ENCODE measurements at places on chromosomes 5 and 9.
A peak's percentile ranks its signal among the peaks of the same experiment; 100 is the strongest.

- no peak for DNase-seq
These were observed 588.6 kb upstream of the GRAMD2B start for GRCh38 chr5:125834438-125835115.

GRCh38 chr9:90915693-90916092, 114.1 kb downstream of the SYK start:
- no peak for DNase-seq

GRCh38 chr5:50575740-50576139, 90.7 kb upstream of the PARP8 start:
- DNase-seq, result no peak

DNA sequence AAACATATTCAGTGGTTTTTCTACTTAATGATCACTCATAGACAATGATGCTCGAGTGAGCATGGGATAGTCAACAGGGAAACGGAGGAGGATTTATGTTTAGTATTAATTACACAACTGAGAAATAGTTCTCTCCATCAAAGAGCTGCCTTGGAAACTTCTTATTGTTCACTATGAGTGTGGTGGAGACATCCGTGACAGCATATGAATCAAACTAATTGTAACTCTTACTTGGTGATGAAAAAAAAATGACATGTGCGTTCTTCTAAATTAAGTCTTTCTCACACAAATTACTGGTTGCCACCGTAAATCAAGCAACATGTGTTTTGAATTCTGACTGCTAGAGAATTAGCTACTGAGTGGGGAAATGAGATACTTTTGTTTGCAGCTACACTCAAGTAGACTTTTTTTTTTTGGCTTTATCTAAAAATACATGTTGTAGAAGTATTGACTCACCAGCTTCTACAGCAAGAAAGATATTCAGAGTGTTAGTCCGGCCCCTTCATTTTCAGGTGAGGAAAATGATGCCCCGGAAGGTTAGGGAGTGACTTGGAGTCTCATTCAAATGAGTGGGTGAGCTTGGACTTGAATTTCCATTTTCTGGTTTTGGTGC, 179.4 kb downstream of the CFAP90 start:
- no peak for DNase-seq

DNA sequence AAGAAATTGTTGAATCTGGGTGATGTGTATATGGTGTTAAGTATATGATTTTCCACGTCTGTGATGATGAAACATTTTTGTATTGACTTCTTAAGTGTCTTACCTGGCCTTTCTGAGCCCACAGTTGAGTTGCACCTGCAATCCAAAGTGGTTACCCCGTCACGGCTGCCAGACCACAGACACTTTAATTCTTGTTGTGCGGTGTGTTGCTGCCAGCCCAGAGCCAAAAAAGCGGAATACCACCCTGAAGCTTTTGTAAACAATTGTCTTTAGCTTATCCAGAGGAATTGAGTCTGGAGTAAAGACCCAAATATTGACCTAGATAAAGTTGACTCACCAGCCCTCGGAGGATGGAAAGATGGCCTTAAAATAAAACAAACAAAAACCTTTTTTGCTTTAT, 35.1 kb downstream of the MTAP start:
- DNase-seq, result no peak

DNA sequence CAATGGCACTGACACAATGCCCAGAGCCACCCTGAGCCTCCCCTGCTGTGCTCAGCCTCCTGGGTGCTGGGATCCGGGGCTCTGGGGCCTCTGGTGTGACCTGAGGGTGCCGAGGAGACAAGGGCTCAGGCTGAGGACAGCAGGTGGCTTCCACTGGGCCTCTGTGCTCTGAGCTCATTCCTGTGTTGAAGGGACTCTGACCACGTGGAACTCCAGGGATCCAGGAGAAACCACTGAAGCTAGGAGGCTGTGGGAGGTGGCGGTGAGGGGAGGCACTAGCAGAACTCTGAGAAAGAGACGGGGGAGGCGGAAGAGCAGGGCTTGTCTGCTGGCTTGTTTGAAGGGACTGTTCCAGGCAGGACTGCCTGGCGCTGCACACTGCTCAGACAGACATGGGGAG, 318.7 kb upstream of the IRX1 start:
- DNase-seq, result no peak

GRCh38 chr5:3634061-3634460, 38.4 kb downstream of the IRX1 start:
- DNase-seq, result no peak

DNA sequence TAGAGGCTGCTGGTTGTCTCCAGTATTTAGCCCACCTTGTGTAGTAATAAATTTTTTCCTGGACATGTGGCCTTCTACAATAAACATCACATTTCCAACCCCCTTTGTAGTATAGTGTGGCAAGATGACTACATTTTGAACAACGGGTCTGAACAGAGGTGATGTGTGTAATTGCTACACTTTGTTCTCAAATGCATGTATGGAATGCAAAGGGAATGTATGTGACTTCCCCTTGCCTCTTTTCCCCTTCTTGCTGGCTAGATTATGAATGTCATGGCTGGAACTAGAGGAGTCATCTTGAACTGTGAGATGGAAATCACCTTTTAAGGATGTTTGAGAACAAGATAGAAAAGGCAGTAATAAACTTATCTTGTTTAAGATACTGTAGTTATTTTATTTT, 54.5 kb downstream of the PRR16 start:
- DNase-seq, result no peak

DNA sequence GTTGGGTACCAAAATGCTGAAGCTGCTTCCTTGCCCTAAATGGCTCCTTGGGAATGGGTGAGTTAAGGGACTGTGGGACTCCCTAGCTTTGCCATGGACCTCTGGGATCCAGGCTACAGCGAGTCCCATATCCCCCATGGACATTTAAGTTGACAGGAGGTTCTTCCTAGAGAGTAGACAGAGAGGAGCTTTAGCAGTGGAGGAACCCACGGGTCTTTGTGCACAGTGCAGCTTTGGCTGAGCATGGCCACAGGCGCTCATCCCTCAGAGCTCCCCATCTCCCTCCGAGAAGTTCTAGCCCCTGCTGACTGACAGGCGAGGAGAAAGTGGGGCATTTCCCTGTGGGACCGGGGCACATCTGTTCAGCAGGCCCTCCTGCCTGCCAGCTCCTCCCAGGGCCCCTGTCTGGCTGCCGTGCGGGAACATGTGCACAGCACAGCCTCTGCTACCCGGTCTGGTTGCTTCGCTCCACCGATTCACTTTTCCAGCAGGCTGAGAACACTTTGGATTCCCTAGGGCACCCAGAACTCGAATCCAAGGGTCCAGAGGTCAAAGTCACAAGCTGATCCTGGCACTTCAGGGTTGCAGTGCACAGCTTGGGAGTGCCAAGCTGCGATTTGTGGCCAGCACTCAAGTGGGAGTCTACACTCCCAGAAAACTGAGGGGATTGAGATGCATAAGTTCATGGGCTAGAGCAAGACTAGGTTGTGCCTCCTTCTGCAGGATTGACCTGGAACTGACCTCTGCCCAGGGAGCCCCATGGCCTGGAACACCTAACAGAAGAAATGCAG, 40.6 kb upstream of the DMRTA1 start:
- DNase-seq, result no peak

DNA sequence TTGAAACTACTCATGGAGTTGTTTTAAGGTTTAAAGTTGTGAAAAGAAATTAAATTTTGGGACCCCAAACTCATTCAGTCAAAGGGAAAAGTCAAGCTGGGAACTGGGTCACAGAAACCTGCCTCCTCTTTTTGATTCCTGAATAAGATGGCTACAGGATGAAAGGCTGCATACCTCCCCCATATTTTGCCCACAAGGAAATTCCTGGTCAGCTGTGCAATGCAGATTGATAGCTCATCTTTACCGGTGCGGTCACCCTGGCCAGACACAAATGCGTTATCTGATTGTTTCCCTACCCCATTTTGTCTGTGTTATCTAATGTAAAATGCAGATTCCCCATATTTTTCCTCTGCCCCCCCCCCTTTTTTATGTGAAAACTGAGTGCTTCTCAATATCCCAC, 1.3 kb downstream of the HAVCR2 start:
- DNase-seq, result no peak

GRCh38 chr5:17694914-17695313, 60.7 kb downstream of the TAF11L14 start:
- no peak for DNase-seq

- no peak for DNase-seq
These were observed 116.5 kb downstream of the SLC1A3 start for GRCh38 chr5:36722900-36723299.

GRCh38 chr5:35902046-35902672, 36.3 kb downstream of the CAPSL start:
- DNase-seq, result no peak

DNA sequence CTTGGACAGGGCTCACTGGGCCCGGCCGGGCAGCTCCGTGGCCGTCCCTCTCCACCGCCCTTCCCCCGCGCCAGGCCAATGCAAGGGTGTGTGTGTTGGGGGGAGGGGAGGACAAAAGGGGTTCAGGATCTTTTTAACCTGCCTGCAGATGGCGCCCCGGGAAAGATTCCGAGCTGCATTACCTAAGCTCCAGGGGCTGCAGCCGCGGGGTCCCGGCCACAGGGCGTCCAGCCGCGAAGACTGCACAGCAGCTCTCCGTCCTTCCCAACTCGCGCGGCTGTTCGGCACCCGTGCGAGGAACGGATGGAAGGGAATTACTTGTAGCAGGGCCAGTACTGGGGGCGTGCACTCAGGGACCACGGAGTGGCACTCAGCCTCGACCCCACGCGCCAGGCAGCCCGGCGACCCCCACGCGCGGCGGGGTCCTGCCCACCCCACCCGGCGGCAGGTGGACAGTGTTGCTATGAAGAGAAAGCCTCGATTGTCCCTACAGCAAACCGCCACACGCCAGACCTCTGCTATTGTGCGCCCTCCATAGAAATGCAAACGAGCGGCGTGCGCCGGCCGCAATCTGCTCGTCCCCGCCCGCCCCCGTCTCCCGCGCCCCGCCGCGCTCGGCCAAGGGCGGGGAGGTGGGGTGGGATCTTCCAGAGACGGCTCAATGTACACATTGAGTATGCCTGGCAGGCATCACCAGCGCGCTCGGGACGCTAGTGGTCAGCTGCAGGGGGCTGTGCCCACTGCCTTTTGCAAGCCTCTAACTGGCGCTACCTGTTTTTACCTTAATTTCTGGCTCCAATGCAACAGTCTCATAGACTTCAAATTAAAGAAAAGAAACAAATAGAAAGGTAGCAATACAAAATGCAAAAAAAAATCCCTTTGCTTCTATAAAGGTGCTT, 796 bp upstream of the GADD45G start:
- peak; percentile 75 for DNase-seq

DNA sequence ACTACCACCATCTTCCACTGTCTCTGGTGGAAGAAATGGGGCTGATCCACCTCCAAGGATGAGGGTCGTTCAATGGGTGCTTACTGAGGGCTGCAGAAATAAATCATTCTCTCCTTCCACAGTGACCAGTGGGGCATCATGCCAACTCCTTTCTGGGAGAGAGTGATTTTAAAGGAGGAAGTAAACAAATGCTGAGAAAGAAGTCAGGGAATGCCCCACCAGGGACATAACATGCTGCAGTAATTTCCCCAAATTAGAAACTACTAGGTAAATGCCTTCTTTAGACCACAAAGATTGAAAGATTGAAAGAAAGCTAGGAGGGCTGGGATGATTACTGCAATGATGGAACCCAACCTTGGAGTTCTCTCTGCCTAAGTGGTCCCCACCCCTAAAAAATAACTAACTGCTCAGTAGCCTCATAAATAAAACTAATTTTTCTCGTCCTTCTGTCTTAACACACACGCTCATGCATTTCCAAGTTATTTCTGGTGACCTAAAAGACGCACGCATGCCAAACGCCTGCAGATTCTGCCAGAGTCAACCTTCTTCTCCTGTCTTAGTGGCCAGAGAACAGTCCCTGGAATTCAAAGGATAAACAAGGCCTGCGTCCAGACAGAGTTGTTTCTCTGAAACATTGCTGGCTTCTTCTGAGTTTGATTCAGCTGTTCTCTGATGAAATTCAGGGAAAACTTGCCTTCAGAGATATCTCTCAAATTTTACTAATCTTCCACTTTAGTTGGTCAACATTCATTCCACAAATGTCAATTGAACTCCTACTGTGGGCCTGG, 250.0 kb downstream of the NR3C1 start:
- DNase-seq, result no peak

DNA sequence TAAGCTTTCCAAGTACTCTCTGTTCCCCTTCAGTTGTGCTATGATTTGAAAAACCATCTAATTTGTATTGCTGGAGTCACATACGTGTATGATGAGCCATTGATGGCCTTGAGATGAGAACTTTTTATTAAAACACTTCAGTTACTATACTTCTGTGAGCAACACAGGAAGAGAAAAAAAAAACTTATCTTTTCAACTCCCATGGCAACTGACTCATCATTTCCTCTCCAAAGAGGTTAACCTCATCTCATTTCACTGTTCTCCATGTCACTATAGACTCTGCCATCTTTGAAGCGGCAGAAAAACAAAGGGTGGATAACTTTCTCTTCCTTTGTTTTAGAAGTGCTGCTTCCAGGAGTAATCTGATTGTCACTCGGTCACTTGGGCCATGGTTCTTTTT, 104.3 kb upstream of the PCSK1 start:
- DNase-seq, result no peak

- no peak for DNase-seq
These were observed 47.2 kb upstream of the CXCL14 start for GRCh38 chr5:135625961-135626360.

GRCh38 chr5:153372425-153373129, 117.9 kb upstream of the GRIA1 start:
- DNase-seq, result no peak

GRCh38 chr5:65625743-65626142, 916 bp downstream of the SHLD3 start:
- no peak for DNase-seq

DNA sequence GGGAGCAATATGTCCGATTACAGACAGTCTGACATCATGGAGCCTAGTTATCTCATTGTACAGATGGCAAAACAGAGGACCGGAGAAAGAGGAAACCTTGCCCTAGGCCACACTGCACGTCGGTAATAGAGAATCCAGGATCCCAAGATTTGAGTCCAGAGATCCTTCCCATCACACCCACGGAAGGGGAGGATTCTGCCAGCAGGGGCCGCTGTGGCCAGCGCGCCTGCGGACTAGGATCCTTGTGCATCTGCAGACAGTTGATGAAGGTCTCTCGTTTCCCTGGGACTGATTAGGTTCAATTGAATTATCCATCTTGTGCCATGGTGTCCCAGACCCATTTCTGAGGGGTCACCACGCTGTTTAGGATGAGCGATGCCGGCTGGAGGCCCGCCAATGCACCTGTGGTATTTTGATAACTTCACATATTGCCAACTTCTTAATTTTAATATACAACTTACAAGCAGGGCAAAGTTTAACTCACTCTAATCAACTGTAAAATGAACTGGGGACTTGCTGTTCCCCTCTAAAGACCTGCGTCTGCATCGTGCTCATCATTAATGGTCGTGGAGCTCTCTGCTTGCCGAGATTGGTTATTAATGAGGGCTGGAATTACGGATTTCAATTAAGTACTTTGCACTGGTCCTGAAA, 592.7 kb upstream of the BRINP1 start:
- DNase-seq, result peak; percentile 43

GRCh38 chr5:80141147-80141671, 106.1 kb downstream of the THBS4 start:
- DNase-seq, result no peak

DNA sequence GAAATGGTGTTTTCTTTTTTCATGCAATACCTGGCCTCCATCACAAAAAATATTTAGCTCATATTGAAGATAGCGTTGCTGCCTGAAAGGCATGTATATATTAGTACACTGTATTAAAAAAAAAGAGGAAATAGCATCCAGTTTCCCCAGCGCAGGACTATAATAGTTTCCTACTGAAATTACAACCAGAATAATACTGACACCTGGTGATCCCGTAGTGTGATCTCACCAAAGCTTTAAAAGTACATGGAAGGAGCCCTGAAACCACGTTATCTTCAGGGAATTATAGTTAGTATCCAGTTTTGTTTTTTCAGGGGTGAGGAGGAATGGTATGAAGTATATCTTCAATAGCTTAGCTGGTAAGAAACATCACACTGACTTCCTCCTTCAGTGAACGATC, 264.9 kb downstream of the CD180 start:
- DNase-seq, result no peak
